ENCODE measurements at places on chromosomes 5 and 9. TPM values are rescaled to one million over a fixed set of nuclear protein-coding genes. Genes with fewer than 3 reads are reported as not detected.

The QRFP gene
- total RNA-seq: not detected

The ADCY2 gene
- 6.9 TPM for total RNA-seq

The KDM3B gene
- total RNA-seq: 60.4 TPM

The ADAMTS16 gene
- 3.1 TPM for total RNA-seq

The IFNB1 gene
- total RNA-seq: not detected

The SPATA31D3 gene
- not detected for total RNA-seq

The LCN12 gene
- not detected for total RNA-seq

The PFN3 gene
- total RNA-seq: not detected

The MARVELD2 gene
- 5.5 TPM for total RNA-seq

The PCDHA10 gene
- total RNA-seq: 0.20 TPM

The NREP gene
- 240 TPM for total RNA-seq

The PCDHB16 gene
- total RNA-seq: 2.5 TPM

- no peak for DNase-seq
Observed at GRCh38 chr5:58066557-58066956, 393.3 kb downstream of the PLK2 start.

- DNase-seq: no peak
Observed at GRCh38 chr9:92176800-92177185, 61.6 kb upstream of the SPTLC1 start.

- DNase-seq: no peak
Observed at GRCh38 chr5:1754531-1755220, 45.0 kb downstream of the MRPL36 start.

GRCh38 chr9:120931231-120932085, 4.9 kb upstream of the TRAF1 start:
- DNase-seq: peak; percentile 43

DNA sequence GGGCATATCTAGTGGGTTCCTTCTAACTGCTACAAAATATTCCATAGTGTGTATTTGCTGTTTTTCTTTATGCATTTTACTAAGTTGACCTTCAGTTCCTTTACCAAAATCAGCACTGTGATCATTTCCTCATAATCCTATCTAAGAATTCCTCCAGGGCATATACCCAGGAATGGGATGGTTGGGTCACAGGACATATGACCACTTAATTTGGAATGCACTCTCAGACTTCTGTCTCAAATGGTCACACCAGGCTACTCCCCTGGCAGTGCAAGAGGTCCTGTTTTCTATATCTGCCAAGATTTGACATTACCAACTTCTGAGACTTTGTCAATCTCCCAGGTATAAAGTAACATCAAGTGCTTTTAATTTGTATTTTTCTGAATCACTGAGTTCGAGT, 63.9 kb downstream of the ADAMTS12 start:
- no peak for DNase-seq

DNA sequence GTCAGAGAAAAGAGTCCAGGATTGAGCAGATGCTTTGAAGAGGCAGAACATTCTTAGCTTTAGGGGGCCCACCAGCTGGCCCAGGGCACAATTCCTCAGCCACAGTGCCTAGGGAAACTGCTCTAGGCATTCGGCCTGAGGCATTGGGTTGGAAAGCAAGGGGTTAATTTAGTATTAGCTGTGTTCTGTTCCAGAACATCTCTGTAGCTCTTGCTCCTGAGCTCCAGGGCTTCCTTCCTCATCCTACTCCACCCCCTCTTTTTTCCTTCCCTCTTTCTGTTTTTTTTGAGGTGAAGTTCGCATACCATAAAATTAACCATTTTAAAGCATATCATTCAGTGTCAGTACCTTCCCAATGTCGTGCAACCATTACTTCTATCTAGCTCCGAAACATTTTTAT, 74.5 kb upstream of the PANK3 start:
- DNase-seq: no peak

DNA sequence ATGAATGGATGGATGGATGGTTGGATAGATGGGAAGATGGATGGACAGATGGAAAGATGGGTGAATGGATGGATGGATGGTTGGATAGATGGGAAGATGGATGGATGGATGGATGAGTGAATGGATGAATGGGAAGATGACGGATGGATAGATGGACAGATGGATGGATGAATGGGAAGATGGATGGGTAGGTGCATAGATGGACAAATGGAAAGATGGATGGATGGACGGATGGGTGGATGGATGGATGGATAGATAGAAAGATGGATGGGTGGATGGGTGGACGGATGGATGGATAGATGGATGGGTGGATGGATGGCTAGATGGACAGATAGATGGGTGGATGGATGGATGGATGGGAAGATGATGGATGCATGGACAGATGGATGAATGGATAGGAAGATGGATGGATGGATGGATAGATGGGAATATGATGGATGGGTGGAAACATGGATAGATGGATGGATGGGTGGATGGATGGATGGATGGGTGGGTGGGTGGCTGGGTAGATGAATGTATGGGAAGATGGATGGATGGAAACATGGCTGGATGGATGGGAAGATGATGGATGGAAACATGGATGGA, 16.5 kb upstream of the EXOC3 start:
- DNase-seq: no peak

- peak; percentile 31 for DNase-seq
Observed at GRCh38 chr9:128124873-128125579, 2.5 kb downstream of the PTGES2 start.

DNA sequence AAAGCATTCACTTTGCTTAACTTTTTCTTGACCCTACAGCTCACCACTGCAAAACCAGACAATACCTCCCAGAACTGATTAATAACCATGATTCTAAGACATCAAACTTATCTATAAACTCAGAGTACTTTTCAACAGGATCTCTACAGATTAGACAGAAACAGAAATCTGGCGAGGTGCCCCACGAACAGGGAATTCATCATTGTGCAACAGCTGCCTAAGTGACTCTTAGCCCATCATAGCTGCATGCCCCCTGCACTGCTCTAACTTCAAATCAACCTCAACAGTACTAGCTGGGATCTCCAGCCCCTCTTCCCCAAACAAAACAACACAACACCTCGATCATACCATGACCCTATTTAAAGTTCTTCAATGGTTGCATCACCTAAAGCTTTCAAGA, 16.1 kb upstream of the COL23A1 start:
- DNase-seq: no peak

DNA sequence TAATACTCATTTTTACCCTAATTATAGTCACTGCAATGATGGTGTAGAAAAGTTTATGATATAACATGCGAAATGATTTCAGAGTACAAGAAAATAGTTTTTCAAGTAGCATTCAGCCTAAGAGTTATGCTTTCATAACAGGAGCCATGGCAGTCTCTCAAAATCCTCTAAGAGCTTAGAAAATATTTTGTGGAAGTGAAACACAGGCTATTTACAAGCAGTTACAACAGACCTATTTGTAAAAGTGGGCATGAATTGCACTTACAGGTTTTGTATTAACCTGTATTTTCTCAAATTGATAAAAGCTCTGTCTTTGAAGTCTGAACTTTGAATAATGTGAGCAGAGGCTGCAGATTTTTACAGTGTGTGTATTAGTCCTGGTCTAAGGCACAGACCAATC, 523.3 kb downstream of the LRRC70 start:
- no peak for DNase-seq

GRCh38 chr5:64771736-64772135, 3.0 kb downstream of the CWC27 start:
- no peak for DNase-seq

DNA sequence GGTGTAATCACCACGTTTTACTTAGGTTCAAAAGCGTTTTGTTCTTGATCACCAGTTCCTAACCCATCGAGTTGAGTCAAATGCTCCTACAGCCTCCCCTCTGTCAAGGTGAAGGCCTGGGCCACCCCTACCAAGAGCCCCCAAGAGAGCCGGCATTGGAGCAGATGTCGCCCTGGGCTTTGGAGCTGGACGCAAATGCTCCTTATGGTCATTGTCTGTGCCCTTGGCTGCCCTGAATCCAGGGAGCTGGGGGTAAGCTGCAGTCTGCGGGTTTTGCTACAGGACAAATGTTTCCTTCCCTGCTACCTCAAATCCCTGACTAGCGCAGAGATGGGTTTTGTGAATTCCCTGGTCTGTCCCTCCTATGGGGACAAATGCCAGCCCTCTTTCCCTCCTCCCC, 4.9 kb downstream of the RNF183 start:
- no peak for DNase-seq

DNA sequence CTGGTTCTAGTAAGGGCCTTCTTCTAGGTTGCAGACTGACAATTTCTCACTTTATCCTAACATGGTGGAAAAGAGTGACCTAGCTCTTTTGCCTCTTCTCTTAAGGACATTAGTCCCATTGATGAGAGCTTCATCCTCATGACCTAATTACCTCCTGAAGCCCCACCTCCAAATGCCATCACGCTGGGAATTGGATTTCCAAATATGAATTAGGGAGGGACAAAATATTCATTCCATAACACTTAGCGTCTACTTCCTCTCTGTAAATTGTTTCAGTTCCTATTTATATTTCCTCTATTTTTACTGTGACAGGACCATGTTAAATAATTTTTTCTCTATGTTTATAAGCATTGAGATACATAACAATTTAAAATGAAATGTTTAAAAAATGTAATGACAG, 408.8 kb downstream of the CDH10 start:
- DNase-seq: no peak

- DNase-seq: no peak
Observed at GRCh38 chr9:132183715-132184114, 21.9 kb downstream of the NTNG2 start.

GRCh38 chr5:120088836-120089235, 375.3 kb upstream of the PRR16 start:
- no peak for DNase-seq

GRCh38 chr5:112097768-112098167, 321.3 kb downstream of the EPB41L4A start:
- DNase-seq: no peak

GRCh38 chr5:180041301-180042274, 30.0 kb downstream of the RNF130 start:
- no peak for DNase-seq

- no peak for DNase-seq
Observed at GRCh38 chr5:116381201-116381600, 193.4 kb downstream of the SEMA6A start.

DNA sequence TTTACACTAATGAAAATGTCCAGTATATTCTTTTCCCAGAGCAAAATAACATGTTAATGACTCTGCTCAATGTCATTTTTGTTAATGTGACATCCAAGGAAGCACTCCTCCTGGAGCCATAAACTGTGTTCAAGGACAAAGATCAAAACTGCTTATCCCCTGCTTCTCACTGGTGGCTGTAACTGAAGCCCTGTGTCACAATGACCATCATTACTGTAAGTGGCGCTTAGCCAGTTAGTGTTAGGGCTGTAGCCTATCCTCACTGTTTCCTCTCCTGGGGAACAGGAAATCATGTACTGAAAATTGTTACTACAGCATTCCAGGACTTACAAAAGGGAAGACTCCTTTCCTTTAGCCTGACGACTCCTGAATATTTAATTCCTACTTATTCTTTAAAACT, 71.7 kb upstream of the COX7C start:
- DNase-seq: no peak

GRCh38 chr5:178368716-178369300, 136.2 kb upstream of the PHYKPL start:
- no peak for DNase-seq

DNA sequence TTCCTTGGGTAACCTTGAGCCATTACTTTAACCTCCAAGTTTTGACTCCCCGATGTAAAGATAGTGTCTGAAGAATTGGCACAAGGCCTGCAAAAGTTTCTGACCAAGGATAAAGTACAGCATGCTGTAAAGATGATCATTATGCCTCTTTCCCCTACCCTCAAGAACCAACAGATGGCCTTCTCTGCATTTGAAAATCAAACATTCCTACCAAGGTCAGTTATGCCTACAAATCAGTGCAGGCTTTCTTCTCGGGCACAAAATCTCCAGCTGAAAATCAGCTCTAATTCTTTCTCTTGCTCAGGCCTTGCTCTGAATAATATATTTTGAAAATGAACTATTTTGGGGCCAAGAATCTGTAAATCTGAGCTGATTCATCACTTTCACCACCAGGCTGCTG, 59.7 kb downstream of the PPP2R2B start:
- no peak for DNase-seq

GRCh38 chr5:156469636-156470035, 142.7 kb downstream of the SGCD start:
- DNase-seq: no peak

DNA sequence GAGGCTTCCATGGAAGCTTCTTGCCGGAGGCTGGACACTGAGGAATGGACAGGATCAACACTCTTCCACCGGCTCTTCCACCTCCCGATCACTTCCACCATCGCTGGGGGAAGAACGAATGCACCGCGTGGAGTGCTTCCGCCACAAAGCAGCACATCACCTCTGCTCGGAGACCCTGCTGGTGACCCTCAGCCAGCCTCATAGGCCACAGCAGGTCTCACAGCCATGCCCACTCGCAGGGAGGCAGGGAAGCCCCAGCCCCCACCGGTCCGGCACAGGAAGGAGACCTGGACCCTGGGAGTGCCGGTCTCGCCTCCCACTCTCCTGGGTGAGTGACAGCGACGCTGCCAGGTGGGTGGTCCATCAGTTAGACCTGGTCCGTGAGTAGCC, 4.7 kb downstream of the MRPL36 start:
- DNase-seq: no peak

GRCh38 chr9:13992138-13993088, 321.5 kb downstream of the NFIB start:
- no peak for DNase-seq

- peak; percentile 24 for DNase-seq
Observed at GRCh38 chr5:31962871-31963307, 211.2 kb downstream of the GOLPH3 start.

DNA sequence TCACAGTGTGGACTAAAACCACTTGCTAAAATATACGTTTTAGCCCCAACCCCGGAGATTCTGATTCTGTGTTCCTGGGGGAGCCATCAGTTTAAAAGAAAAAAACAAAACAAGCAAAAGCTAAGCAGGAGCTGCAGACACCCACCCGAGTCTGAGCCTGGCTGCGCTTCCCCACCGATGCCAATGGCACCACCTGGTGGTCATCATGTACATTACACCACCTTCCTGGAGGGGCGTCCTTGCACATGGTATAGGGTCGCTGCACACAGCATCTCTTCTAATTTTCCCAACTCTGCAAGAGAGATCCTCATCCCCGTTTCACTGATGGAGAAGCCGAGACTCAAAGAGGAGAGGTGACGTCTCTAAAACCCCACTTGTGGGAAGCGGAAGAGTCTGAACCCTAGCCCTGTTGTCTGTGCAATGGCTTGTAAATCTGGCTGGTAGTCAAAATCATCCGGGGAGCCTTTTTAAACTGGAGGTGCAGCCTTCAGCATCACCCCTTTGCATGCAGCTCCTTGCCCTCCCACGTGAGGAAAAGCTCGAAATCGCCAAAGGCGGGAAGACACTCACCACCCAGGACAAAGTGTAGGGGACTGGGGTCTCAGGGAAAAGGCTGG, 23.1 kb upstream of the CNOT6 start:
- DNase-seq: peak; percentile 40

GRCh38 chr5:28710360-28710759, 1672.0 kb upstream of the CDH9 start:
- no peak for DNase-seq

GRCh38 chr5:147481874-147482705, 27.8 kb downstream of the DPYSL3 start:
- peak; percentile 51 for DNase-seq

DNA sequence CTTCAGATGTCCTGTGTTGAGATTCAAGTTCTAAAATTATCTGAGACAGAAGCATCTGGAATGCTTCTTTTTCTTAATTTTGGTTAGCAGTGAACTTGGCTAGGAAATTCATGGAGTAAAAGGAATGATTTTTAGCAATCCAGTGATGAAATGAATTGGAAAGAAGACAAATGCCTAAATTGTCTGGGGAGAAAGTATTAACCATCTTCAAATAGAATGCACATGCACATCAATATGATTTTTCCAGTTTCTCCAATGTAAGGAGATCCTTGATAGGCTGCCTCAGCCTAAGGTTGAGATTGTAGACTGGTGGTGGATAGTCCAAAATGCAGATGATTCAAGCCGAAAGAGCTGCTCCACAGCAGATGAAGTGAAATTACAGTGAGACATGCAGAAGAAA, 106.7 kb downstream of the PCSK5 start:
- DNase-seq: peak; percentile 82

Measured in skin of body (tissue), 3 donors.